Fibroblast of gingiva (primary cell): ENCODE measurements at places on chromosomes 12 and 14.

DNA sequence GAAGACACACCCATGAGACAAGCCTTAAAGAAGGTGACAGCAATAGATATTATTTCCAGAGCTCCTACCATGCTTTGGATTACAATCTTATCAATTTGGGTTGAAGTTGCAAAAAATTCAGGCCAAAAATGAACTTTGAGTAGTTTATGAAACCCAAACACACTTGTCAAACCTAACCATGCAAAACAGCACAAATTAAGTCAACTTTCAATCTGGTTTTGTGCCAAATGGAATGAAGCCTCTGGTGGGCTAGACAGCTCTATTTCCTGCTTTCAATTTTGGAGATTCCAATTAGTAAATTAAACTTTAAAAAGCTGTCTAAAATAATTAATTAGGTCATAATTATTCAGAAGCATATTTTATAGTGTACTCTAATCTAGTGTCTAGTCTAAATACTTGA, 203.4 kb downstream of the SYT1 start:
- DNase-seq, result no peak

DNA sequence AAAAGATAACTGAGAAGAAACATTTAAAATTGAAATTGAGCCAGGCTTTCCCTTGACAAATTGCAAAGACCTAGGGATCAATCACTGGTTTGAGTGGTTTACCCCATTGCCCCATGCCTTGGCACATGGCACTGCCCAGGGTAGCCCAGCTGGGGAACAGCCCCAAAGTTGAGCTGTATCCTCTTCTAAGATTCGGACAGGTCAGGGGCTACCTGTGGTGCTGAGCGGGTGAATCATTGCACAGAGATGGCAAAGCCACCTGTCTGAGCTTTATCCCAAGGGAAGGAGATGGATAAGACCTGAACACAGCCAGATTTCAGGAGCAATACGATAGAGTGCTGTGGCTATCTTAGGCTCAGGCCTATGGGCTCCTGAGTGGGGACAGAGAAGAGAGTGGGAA, 7.0 kb downstream of the IFI27L2 start:
- no peak for DNase-seq

GRCh38 chr14:99230208-99231151, 41.5 kb downstream of the BCL11B start:
- no peak for DNase-seq

DNA sequence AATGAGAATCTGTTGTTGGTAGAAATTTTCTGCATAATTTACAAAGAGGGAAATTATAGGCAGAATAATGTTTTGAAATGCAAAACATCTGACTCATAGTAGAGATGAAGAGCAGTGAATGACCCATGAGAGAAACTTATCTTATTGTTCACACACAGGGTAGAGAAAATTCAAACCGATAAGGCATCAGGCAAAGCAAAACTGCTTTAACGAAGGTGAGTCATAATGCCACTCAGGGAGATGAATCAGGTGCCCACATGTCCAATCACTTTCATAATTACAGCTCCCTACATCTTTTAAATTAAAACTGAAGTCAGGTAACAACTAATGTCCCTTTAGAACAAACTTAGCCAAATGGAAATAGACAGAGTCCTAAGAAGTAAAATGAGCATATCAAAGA, 265.6 kb upstream of the GARIN6 start:
- DNase-seq, result no peak

DNA sequence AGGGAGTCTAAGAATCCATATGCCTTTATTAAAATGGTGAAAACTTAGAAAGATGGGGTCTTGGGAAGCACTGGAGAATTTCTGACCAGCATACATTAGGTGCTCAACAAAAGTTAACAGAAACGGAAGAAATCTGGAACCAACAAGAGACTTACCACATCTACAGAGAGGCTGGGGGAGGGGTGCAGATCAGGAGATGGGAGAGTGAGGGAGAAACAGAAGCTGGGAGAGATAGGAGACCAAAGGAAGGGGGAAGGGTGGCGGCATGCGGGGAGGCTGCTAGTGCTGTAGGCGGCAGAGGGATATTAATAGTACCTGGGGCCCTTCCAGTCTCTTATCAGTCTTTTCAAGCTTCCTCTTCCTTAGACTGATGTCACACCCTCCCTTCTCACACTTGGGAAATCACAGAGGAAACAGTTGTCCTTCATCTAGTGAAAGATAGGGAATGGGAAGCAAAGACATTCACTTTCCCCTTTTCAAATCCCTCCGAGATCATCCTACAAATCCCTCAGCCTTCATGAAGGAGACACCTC, 18.1 kb downstream of the ZBTB39 start:
- DNase-seq, result no peak

DNA sequence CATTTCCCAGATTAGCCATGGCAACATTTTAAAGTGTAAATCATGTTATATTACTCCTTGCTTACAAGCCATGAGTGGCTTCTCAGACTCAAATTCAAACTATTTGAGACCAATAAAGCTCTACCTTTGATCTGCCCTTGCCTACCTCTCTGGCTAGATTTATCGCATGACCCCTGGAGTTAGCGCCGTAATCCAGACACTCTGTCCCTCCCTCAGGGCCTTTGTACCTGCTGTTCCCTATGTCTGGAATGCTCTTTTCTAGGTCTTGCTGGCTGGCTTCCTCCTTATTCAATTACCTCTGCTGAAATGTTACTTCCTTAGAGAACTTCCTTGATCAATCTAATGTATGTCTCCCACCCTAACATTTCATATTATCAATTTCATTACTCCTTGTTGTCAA, 16.3 kb downstream of the SIX4 start:
- no peak for DNase-seq

GRCh38 chr12:25982416-25982815, 23.9 kb downstream of the RASSF8 start:
- DNase-seq, result no peak

- no peak for DNase-seq
These were observed 189.6 kb upstream of the RPL10L start for GRCh38 chr14:46840944-46841720.

DNA sequence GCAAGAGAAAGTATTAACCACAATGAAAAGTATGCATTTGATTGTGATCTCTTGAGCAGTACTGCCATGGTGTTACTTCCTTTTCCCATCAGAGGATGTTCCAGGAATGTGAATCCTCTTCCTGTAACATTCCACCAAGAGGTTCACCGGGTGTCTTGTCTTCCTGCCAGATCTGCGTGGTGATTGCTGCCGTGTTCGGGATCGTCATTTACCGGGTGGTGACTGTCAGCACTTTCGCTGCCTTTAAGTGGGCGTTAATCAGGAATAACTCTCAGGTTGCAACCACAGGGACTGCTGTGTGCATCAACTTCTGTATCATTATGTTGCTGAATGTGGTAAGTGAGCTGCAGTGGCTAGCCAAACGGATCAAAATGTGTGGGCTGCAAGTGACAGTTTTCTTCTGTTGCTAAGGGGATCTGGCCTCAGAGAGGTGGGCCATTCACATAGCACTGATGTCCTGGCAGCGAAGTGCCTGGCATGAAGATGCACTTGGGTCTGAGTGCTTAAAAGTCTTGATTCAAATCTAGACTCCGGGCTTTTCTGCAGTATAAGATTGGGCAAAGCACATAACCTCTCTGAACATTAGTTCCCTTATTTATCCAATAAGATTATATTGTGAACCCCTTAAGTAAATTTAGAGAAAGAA, 123.4 kb downstream of the SLC5A8 start:
- no peak for DNase-seq

- no peak for DNase-seq
These were observed 22.2 kb upstream of the LRTM2 start for GRCh38 chr12:1797991-1798640.
